Activated CD8-positive, alpha-beta memory T cell treated with anti-CD3 and anti-CD28 coated beads for 36 hours (primary cell): ENCODE measurements at places on chromosomes 13 and 19. TPM values are rescaled to one million over a fixed set of nuclear protein-coding genes. Genes with fewer than 3 reads are reported as not detected.

The PCDH9 gene
- 0.17 TPM for total RNA-seq

The SIGLEC12 gene
- total RNA-seq: 1.6 TPM

The RUBCNL gene
- 0.23 TPM for total RNA-seq

The PDS5B gene
- 47.2 TPM for total RNA-seq

The SIGLECL1 gene
- not detected for total RNA-seq

The TMEM59L gene
- not detected for total RNA-seq

The TNFRSF19 gene
- total RNA-seq: not detected

The ZNF835 gene
- total RNA-seq: 4.2 TPM

The NECTIN2 gene
- total RNA-seq: 0.44 TPM
